Activated CD4-positive, alpha-beta T cell treated with anti-CD3 and anti-CD28 coated beads, Interleukin-2, amount 10 ng/mL, durations not matched to agents 24 days and 14 days (primary cell): ENCODE measurements at places on chromosomes 13 and 19. TPM values are rescaled to one million over a fixed set of nuclear protein-coding genes. Genes with fewer than 3 reads are reported as not detected.

DNA sequence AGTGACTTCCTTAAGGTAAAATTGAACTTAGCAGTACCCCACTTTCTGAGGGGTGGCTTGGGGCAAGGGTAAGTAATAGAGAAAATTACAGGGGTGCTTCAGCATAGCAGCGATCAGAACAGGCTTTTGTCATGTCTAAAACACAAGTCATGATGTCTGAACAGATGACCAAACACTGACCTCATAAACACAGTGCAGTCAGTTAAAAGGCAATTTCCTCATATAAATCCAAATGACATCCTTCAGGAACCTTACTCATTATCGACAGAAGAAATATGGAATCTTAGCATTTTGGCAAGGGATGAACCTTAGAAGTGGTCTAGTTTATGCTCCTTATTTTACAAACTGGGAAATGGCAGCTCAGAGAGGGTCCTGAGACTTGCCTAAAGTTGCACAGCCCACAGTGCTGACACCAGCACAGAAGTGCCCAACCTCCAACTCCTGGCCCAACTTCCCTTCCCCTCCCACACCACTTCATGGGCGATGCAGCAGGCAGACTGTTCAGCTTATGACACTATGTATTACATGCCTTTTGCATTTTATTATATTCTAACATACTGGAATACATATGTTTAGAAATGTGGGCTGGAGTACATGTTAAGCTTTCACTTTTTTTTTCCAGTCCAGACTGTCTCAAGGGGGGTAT, 3.6 kb downstream of the GJA3 start:
- DNase-seq = no peak

- DNase-seq = no peak
Observed at GRCh38 chr19:48020686-48021085, 23.2 kb downstream of the CABP5 start.

Gene TTC9B
- not detected in 2 replicates for total RNA-seq

Gene IFI30
- 49.4 and 52.7 TPM in 2 replicates for total RNA-seq

Gene PAK4
- 14.8 and 16.9 TPM in 2 replicates for total RNA-seq

DNA sequence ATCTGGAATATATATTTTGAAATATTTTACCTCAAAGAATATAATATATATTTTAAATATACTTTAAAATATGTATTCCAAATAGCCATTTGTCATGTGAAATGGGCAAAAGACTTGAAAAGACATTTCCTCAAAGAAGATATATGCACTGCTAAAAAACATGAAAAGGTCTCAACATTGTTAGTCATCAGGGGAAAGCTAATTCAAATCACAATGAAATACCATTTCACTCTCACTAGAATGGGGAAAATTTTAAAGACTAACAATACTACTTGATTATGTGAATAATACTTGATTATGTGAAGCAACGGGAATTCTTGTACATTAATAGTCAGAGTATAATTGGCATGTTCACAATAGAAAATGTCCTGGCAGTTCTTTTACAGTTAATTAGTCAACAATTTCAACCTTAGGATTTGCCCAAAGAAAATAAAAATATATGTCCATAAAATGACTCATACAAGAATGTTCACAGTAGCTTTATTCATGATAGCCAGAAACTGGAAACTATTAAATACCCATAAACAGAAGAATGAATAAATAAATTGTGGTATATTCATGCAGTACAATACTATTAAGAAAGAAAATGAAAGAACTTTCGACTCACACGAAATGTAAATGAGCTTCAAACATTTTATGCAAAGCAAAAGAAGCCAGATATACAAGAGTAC, 6.8 kb upstream of the KBTBD6 start:
- no peak for DNase-seq

DNA sequence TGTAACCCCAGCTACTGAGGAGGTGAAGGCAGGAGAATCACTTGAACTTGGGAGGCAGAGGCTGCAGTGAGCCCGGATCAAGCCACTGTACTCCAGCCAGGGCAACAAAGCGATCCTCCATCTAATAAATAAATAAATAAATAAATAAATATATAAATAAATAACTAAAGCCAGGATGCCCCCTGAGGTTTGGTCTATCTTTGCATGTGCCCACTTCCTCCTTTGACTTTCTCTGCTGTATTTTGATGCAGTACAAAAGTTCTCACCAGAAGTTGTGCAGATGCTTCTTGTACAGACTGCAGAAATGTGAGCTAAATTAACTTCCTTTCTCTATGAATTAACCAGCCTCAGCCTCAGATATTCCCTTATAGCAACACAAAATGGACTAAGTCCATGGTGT, 6.5 kb upstream of the N4BP2L2 start:
- DNase-seq = no peak

- no peak for DNase-seq
Observed at GRCh38 chr19:40724315-40724714, 7.4 kb downstream of the ITPKC start.

DNA sequence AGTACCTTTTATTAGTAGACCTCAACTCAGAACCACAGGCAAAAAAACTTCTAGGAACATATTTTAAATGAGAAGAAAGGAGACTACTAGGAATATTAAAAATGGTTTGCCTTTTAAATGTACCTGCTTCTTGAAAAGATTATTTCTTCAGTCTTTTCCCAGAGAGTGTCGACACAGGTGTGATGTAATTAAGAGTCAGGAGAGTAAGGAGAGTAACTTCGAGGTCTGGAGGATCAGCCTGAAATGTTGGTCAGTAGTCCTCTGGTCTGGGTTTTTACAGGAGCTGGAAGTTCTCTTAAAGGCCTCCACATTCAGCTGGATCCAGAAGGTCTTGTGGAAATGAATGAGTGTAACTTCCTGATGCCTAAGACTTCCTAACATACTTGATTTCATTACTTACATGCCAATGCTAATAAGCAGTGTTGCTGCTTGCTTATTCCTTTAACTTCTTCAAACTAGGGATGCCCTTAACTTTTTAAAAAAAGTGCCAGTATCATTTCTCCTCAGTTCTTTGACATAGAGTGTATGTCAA, at the start of gene KCTD4:
TSS of gene KCTD4 (minus strand) at position 345 of the 532 bp plus-strand sequence. CDS start 6,478 bp downstream, outside the sequence.
- peak; percentile 46 for DNase-seq
